Activated T-helper 1 cell treated with Interleukin-2 at 50 U/mL for 16 hours (primary cell): ENCODE measurements at places on chromosomes 12 and 14.

- DNase-seq: no peak
Observed at GRCh38 chr12:3285570-3285969, 205.4 kb upstream of the PRMT8 start.

GRCh38 chr12:62335796-62336195, 75.6 kb downstream of the USP15 start:
- no peak for DNase-seq

DNA sequence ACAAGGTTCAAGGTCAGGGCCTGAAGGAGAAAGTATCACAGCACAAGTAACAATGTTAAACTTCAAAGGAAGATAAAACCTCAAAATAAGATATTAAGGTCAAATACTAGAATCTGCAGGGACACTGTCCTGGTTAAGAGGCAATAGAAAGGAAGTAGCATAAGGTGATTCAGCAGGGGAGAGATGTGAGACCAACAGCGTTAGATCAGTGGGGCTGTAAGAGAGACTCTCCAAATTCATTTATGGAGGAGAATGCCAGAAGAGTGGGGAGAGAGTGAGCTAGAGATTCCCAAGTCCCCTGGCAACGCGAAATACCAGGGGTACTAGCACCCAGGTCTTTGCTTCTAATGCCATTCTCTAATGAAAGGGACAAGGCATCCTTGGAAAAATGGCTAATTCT, 610.9 kb downstream of the DIO2 start:
- no peak for DNase-seq

- DNase-seq: no peak
Observed at GRCh38 chr12:124949779-124950728, 35.6 kb upstream of the UBC start.

- no peak for DNase-seq
Observed at GRCh38 chr12:100251917-100252316, 15.0 kb downstream of the DEPDC4 start.

GRCh38 chr12:119711693-119712092, 43.8 kb downstream of the PRKAB1 start:
- no peak for DNase-seq

DNA sequence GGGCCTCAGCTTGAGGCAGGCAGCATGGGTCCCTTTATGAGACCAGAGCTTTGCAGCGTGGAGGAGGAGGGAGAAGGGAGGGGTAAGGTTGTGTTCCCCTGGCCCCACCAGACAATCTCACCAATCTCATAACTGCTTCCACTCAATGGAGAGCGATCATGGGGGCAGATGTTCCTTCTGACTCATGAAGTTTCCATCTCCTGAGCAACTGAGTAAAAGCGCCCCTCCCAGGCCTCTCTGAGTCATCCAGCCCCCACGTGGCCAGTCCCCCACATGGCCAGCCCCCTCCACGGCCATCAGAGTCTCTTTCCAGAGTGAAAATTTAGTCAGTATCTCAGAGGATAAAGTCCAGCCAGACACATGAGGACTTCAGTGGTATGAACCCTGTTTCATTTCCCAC, 39.2 kb upstream of the PLXNC1 start:
- DNase-seq: no peak

DNA sequence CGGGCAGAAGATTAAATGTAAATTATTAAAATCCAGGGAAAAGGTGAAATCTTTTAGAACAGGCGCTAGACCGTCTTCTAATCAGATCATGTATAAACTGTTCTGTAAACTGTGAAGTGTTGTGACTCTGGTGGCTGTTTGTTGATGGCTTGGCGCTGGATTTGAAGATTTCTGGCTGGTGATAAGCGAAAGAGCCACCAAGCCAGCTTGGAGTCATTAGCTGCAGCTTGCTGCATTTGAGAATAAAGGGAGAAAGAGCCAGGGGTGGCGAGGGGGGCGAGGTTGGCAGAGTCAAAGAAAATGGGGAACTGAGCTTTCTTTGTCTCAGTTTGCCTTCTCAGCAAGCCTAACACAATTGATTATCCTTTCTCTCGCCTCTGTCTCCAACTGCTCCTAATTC, 8.0 kb downstream of the SYNDIG1L start:
- no peak for DNase-seq

DNA sequence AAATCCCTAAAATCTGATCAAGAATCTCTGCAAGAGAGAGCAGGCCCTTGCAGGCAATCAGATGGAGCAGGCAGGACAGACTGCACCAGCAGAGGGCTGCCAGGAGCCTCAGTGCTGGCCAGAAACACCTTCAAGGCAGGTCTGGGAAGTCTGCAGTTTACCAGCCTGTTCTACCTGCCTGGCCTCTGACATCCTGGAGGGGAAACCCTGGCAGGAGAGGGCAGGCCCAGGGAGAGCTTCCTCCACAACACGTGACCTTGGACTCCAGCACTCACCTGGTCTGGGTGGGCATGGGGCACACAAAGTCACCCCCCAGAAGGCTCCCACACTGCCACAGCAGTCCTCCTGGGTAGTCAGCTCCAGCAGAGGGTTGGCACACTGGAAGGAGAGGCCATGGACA, 56.0 kb downstream of the ISCA2 start:
- DNase-seq: no peak

- peak; percentile 14 for DNase-seq
Observed at GRCh38 chr14:34331728-34332623, 130.1 kb downstream of the SPTSSA start.

- no peak for DNase-seq
Observed at GRCh38 chr14:73188501-73188911, 48.8 kb upstream of the PAPLN start.

DNA sequence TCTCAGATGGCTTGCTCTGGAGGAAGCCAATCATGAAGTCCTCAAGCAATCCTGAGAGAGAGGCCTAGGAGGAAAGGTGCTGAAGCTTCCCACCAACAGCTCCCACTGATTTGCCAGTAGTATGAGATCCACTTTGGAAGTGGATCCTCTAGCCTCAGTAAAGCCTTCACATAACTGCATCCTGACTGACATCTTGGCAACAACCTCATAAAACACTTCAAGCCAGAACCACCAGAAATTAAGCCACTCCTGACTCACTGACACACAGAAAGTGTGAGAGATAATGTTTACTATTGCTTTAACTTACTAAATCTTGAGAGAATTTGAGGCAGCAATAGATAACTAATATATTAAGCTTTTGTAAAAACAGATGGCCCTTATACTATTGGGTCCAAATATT, 11.7 kb upstream of the TMX1 start:
- no peak for DNase-seq

DNA sequence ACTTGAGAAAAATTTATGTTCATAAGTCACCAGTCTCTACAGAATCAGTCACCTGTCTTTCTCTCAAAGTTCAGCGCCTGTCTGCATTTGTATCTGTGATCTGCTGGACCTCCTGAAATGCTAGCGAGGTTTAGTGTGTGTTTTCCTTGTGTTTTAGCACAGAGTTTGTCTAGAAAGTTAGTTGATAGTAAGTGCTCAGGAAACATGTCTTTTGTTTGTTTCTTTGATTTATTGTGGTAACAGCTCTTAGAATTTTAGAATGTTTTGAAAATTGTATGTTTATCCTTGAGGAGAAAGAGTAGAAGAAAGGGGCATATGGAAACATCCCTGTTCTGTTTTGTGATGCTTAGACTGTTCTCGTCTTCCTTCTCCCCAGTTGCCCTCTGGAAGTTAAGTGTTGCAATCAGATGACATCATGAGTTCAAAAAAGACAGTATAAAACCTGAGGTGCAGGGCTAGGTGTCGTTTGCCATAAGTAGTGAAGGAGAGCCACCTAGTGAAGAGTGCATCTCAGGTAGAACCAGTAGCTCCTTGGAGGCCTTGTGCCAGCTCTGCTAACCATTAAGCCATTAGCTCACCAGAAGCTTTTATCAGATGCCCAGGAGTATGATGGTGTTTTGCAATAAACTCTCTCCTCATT, 44.8 kb downstream of the FBXW8 start:
- no peak for DNase-seq

DNA sequence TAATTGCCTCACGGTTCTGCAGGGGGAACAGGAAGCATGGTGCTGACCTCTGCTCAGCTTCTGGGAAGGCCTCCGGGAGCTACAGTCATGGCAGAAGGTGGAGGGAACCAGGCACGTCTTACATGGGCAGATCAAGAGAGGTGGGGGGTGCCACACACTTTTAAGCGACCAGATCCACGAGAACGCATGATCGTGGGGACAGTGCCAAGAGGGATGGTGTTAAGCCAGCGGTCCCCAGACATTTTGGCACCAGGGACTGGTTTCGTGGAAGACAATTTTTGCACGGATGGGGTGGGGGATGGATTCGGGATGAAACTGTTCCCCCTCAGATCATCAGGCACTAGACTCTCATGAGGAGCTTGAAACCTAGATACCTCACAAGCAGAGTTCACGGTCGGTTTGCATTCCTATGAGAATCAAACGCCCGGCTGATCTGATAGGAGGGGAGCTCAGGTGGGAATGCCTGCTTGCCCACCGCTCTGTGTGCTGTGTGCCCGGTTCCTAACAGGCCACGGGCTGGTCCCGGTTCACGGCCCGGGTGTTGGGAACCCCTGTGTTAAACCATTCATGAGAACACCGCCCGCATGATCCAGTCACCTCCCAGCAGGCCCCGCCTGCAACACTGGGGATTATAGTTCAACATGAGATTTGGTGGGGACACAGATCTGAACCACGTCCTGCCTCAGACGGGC, 96.9 kb downstream of the ADGRD1 start:
- DNase-seq: no peak

DNA sequence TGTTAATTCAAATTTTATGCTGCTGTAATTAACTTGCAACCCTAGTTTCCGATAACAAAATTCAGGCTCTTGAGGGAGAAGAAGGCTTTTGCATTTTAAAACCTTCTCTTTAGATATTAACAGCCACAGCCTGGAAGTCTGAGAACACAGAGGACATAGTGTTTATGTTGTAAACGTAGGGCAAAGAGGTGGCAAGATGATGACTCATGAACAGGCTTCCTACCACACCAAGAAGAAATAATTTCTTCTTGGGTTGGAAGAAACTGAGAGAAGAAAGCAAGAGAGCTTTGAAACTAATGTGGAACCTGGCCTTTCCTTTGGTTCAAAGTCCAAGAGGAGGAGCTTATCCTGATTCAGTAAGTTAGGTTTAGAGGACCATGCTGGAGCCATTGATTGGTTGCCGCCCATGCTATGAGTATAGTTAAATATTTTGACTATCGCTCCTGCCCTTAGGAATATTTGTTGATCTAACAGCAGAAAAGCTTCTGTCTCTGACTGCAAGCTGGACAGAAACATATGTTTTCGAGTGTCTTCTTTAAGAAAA, 31.8 kb downstream of the CCDC198 start:
- DNase-seq: no peak

DNA sequence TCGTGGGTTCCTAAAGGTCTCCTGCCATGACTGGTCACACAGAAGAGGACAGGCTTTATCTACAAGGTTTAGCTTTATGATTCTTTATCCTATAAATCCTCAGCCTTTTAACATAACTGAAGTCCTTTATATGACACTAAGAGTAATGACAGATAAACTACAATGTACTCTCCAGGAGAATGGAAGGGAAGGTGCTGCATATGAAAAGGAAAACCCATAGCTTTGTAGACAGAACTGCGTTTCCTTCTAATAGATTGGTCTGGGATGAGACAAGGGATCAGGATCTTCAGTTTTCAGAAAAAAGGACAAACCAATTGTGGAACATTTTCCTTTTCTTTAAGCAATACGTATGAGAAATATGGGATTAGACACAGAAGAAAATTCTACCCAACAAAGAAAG, 201.1 kb upstream of the NPAS3 start:
- DNase-seq: no peak

DNA sequence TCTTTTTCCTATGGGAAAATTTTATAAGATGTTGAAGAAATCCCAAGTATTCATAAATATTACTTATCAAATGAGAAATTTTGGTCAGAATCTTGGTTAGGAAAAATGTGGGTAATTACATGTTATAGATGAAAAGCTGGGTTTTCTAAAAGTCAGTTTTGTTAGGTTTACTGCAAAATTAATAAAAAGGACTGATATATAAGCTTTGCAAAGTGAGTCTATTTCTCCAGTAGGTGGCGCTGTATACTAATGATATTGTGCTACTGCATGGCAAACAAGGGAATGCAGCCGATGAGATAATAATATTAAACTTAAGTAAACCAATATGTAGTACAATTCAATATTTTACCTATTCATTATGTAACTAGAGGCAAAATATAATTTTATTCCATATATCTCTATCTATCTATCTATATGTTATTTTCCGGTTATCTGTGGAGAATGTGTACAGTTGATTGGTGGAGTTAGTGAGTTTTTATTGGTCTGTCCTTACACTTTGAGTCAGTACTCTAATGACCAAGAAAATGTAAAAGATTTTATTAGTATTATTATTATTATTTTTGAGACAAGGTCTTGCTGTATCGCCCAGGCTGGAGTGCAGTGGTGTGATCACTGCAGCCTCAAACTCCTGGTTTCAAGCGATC, 32.9 kb downstream of the MIPOL1 start:
- DNase-seq: no peak

GRCh38 chr14:76901171-76902055, 75.2 kb downstream of the LRRC74A start:
- DNase-seq: no peak

GRCh38 chr12:112196196-112196875, 71.0 kb downstream of the TRAFD1 start:
- DNase-seq: no peak

GRCh38 chr14:58969951-58970751, 218.3 kb upstream of the DAAM1 start:
- DNase-seq: no peak

- no peak for DNase-seq
Observed at GRCh38 chr14:99915305-99916090, 122.3 kb downstream of the EML1 start.

GRCh38 chr14:73140811-73141323, 4.6 kb downstream of the PSEN1 start:
- no peak for DNase-seq

GRCh38 chr14:103111232-103111868, 11.9 kb upstream of the TNFAIP2 start:
- DNase-seq: no peak

DNA sequence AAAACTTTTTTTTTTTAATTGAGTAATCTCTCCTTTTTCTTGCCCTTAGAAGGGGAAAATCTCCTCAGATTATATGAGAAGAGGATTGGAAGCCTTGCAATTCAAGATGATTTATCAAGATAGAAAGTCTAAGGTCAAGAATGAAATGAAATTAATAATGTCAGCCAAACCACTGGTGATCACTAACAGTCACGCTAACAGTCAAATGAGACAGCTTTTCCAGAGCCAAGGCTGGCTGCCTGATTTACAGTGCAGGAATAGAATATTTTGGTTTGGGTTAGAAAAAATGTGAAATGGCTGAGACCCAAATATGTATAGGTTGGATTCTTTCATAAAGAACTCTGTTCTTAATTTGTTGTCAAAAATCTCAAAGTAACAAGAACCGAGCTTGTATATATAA, 204.3 kb downstream of the PPM1H start:
- no peak for DNase-seq
